A549 (cell line): ENCODE measurements at places on chromosomes 5 and 9. TPM values are rescaled to one million over a fixed set of nuclear protein-coding genes. Genes with fewer than 3 reads are reported as not detected.

DNA sequence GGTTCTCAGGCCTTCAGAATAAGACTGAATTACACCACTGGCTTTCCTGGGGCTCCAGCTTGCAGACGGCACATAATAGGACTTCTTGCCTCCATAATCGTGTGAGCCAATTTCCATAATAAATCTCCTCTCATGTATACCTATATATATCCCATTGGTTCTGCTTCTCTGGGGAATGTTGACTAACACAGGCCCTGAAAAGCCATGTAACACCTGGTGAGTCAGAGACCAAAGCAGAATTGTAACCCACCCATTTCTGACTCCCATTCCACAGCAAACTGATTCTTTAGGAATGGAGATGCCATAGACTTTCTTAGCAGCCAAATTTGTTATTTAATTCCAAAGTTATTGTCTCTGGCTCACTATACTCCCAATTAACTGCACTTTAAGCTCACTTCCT is 85.4 kb upstream of the AGXT2 start:
- DNase-seq = no peak

RLN2 gene
- 0.34 to 0.66 TPM (median 0.38 TPM) in 3 replicates for polyA plus RNA-seq

DNA sequence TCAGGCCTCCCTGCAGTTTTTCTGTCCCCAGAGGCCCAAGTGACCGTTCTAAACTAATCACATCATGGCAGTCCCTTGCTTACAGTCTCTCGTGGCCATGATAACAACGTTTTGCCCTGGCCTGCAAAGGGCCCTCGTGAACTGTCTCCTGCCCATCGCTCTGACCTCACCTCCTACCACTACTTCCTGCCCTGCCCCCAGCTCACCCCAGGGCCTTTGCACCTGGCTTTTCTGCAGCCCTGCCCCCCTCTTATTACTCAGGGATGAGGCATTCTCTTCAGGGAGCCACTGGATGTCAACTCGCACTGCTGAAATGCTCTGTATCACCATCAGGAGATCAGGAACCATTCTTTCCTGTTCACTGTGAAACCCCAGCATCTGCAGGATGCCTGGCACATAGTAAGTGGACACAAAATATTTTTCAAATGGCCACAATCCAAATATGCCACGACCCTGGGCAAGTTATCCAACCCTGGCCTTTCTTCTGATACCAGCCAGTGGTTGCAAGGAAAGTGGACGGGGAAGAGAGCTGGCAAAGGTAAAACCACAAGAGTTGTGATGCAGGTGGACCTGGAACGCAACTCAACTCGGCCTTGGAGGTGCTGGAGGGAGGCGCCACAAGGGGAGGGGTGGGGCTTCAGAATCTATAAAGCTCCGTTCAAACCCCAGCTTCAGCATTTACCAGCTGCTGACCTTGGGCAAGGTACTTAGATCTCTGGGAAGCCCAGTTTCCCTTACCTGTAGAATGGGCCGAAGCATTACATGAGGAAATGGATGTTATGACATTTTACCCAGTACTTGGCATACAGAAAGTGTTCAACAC is 1.7 kb downstream of the SNCB start:
- DNase-seq = no peak

DNA sequence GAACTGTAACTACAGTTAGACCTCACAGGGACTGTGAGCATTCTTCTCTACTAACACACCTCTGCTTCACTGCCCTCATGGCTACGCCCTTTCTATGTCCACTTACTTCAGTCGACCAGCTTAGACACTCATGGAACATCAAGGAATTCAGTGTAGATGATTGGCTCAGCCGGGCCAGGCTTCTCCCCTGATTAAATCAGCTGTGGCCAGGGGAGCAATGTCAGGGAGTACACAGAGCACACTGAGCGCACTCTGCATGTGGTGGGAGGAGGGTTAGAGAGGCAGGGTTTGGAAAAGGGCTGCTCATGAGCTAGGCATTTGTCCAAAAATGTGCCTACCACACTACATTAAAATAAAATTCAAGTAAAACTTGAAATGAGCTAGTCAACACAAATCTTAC is 400.5 kb downstream of the ARRDC3 start:
- peak; percentile 87 for DNase-seq

DNA sequence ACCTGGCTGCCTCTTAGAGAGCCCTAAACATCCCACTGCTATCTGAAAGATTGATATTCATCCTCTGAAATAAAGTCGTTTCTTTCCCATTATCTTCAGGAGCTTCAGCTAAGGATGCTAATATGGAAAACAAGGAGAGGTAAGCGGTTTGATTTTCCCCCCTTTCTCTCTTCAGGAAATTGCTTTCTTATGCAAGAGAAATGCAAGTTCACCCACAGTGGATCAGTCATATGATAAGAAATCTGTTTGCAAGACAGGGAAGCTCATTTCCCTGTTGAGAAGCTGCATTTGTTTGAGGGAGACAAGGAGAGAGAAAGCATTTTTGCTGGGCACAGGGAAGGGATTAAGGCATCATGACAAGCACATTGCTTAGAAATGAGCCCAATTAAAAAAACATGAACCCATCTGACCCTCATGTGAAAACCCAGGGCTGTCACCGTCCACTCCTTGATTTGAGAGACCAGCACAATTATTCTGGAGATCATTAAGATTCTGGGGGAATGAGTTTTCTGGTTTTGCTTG is 53.7 kb upstream of the BOD1 start:
- no peak for DNase-seq

IFNA2 gene
- not detected in 3 replicates for polyA plus RNA-seq

GRCh38 chr9:1238407-1238806 is 188.2 kb downstream of the DMRT2 start:
- DNase-seq = no peak

LECT2 gene
- not detected in 3 replicates for polyA plus RNA-seq

DNA sequence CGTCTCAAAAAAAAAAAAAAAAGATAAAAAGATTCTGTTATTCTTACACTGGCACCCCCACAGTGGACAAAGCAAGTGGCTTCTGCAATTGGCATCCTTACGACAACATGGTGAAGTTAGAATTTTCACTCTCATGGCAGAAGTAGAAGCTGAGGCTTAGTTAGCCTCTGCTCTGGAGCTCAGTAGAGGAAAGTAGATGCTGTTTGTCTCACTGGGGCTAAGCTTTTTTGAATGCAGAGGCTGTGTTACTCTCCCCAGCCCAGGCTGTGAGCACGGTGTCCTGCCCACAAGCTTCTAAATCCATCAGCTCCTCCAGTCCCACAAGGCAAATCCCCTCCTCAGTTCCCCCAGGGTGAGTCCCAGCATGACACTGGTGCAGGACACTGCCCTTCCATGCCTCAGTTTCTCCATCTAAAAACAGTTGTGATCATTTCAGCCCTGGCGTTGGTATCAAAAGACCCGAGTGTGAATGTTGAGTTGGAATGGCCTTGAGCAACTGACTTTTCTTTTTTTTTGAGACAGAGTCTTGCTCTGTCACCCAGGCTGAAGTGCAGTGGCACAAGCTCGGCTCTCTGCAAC is 22.6 kb upstream of the PHF19 start:
- no peak for DNase-seq

DNA sequence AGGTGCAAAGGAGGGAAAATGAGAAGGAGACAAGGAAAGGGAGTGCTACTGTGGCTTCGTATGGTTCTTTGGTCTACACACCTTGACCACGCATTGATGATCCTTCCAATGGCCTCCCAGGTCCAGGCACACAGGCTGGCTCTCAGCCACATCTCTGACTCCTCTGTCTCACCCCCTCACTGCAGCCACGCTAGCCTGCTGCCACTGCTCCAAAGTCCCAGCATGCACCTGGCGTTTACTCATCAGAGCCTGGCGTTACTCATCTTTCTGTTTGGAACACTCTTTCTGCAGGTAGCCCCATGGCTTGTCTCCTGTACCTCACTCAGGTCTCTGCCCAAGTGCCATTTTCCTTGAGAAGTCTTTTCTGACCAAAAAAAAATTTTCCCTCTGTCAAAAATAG is 195.5 kb downstream of the SNCAIP start:
- DNase-seq = no peak

ERGIC1 gene
- polyA plus RNA-seq = 289 to 322 TPM (median 304 TPM) in 3 replicates

- no peak for DNase-seq
These were observed 862.1 kb downstream of the PTPRD start for GRCh38 chr9:9750719-9751118.

- no peak for DNase-seq
These were observed 65.2 kb downstream of the USP20 start for GRCh38 chr9:129900263-129901027.

GRCh38 chr9:105842023-105842644 is 147.8 kb downstream of the TMEM38B start:
- peak; percentile 34 for DNase-seq

GRCh38 chr9:2292733-2293132 is 277.6 kb downstream of the SMARCA2 start:
- DNase-seq = no peak

OTP gene
- polyA plus RNA-seq = 0.03 to 0.04 TPM (median 0.04 TPM) in 3 replicates

GRCh38 chr9:112659906-112660305 is 58.0 kb downstream of the INIP start:
- no peak for DNase-seq

AFF4 gene
- 20.8 to 22.4 TPM (median 22.1 TPM) in 3 replicates for polyA plus RNA-seq

GDA gene
- polyA plus RNA-seq = 0.23 to 0.33 TPM (median 0.30 TPM) in 3 replicates

GRCh38 chr5:115657125-115657880 is 31.5 kb upstream of the TMED7 start:
- no peak for DNase-seq

DNA sequence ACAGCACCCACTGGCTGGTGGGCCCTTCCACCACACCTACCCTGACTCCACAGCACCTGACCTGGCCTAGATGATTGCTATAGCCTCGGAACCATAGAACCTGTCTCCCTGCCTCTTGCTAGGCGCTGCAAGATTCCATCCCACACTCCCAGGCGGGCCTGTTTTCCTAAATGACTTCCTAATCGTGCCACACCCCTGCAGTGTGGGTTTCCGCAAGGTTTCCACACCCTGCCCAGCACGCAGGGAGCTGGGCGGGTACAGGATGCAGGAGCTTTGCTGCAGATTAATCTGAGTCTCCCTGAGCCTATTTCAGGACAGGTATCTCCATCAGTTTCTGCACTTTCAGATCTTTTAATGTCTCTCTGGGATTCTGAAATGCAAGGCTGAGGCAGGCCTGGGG is 62.9 kb downstream of the SHB start:
- no peak for DNase-seq

DNA sequence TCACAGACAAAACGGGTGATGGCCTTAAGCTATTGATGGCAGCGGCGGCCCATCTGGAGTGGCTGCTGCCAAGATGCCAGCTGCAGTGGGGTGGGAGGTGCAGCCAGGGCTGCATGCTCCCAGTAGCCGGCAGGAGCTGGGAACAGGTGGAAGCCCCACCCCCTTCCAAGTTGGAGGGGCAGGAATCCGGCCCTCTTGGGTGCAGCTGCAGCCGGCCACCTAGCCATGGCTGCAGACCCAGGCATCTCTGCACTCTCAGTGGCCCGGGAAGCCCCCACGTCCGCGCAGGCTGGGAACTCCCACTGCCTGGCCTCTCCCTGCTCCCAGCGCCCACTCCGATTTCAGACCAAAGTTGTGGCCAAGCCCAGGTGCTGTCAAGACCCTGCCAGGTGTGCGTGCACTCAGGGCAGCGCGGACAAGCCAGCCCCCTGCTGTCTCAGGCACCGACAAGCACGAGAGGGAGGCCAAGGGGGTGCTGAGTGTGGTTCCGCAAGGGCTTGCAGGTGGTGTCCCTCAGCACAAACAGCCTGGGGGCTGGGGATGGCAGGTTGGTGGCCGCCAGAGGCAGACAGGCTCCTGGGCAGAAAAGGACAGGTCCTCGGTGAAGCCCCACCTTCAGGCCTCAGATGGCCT is 115.1 kb upstream of the TSLP start:
- DNase-seq = no peak

GRCh38 chr9:82445556-82445955 is 457.0 kb downstream of the SPATA31D1 start:
- no peak for DNase-seq

DNA sequence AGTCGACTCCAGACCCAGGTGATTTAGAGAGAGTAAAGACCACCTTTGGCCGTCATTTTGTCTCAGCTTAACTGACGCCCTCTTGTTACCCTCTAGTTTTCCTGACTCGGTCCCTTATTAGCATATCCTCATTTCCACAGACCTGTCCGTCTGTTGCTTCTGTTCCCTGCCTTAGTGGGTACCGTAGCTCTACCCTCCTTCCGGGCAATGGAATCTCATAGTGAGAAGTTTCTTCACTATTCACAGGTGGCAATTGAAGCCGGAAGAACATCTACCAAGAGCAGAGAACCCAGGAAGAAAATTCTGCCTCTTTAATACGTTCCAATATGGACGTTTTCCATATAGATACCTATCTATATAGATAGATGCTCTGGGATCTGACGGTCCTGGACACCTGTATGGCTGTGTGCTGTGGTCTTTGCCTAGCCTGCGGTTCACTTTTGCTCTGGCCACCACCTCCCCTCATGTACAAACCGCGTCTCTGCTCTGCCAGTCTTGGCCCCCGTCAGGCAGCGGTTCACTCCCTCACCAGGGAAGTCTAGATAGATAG is 652 bp upstream of the TMEM161B start:
- DNase-seq = peak; percentile 3

PTPRD gene
- polyA plus RNA-seq = 0.29 to 0.39 TPM (median 0.36 TPM) in 3 replicates

GRCh38 chr5:128826275-128826674 is 139.0 kb upstream of the SLC27A6 start:
- DNase-seq = no peak

IFNA6 gene
- polyA plus RNA-seq = not detected in 3 replicates

DNA sequence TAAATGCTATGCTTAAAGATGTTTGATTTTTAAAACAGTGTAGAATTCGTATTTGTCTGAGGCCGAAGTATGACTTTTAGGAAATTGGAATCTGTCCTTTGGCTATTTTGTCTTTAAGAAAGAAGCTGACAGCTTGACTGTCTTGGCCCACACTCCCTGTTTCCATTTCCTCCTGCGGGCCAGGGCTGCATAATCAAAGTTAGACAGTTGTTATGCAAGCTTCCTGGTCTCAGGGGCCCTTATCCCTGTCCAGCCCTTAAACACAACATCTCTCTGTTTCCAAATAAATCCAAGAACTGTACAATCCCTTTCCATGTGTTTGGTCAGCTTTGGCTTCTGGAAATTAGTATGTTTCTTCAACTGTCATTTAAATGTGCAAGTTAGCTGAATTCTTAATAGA is 54.6 kb upstream of the ECM2 start:
- no peak for DNase-seq

DNA sequence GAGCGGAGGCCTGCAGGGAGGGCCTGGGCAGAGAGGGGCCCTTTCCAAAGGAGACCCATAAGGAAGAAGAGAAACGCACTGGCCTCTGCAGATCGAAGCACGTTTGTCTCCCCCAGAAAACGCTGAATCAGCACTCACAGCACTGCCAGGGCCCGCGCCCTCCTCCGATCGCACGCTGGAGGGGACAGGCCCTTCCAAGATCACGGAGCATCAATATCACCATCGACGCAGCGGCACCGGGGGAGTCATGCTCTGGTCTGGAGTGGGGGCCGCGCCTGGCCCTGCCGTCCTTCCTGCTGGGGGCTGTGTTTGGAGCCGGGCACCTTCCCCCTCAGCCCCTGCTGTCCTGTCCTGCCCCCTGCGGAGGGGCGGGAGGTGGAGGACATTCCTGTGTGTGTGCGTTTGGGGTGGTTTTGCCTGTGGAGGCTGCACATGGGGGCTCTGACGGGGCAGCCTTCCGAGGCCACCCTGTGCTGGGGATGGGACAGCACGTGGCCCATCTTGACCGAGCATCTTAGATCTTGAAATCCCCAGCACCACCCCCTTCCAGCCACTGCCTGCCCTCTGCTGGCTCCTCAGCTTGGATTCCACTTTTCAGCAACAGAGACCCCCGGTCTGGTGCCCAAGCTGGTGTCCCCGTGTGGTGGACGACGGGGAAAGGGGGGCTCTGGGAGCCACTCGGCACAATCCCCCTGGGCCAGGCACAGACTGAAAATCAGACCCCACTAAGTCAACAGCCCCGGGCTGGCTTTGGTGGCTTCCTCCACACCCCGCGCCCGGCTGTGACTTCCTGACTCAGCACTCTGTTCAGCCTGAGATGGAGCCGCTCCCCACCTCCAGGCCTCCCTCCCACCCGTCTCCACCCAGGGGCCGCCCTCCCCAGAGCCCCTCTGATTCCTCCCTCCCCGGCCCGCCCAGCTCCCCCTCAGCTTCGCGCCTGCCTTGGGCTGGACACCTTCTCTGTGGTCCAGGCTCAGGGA is 8.3 kb downstream of the TMEM250 start:
- DNase-seq = no peak
